Activated T-helper 1 cell treated with anti-CD3 and anti-CD28 coated beads, Interleukin-2, amount 50 U/mL, for 16 hours (primary cell): ENCODE measurements at places on chromosomes 5 and 9.

DNA sequence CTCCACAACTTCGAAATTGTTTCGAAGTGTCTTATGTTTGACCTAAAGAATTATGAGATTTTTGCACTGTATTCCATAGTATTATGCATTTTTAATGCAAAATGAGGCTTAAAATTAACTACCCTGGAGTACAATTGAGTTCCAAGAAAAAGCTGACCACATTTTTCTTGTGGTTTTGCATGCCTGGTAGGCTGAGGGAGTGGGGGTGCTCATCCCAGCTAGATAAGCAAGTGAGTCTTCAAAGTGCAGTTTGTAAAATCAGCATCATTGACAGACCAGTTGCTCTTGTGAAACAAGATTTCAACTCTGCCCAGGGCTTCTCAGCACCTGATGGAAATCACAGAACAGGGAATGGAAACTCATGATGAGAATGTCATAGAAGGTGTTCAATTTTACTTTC lies 17.0 kb upstream of the NDUFS4 start:
- DNase-seq, result no peak

DNA sequence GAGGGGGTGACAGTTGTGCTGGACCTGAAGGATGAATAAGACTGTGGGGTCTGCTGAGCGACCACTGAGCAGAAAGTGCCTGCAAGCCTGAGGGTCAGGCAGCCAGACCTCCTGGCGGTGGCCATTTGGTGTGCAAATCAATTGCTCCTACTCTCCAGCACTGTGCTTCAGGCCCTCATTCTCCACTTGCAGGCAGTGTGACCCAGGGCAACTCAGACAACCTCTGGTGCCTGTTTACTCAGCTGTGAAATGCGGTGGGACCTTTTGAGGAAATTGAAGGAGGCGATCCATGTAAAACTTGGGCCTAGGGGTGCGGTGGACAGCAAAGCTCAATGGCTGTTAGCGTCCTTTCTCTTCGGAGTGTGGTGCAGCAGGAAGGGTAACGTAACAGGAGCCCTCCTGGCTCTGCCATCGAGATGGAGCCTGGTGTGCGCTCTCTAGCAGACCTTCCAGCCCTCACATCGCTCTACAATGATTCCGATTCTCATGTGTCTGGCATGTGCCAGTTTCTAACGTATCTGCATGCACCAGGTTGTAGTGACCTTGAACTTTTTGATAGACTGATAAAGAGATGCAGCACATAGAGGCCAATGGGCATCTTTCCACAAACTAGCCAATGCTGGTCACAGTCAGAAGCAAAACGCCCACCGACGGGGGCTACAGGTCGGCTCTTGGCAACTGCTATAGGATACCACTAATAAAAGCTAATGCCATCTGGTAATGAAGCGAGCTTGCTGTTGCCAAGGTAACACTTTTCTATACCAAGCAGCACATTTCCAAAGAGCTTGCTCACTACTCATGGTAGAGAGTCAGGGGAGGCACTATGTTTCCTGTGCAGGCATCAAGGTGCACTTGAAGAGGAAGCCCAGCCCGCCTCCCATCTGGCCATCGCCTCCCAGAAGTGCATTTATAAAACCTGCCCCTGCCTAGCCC lies 159.7 kb upstream of the RAPGEF1 start:
- DNase-seq, result no peak

GRCh38 chr5:150077060-150077459 lies 9.3 kb downstream of the CSF1R start:
- DNase-seq, result no peak

DNA sequence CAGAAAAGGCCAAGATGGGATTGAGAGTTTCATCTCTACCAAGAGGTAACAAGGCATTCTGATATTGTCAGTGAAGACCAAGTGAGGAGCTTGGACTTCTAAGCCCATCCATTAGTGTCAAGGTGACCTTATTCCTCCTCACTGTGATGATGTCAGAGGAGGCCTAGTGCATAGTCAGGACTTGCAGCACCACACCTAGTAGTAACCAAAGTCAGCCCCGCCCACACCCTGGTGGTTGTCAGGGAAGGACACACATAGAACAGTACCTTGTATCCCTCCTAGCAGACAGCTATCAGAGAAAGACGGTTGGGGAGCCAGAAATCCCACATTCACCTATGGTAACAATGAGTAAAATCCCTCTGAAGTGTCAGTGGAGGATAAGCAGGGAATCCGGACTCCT lies 111.7 kb downstream of the AP3B1 start:
- DNase-seq, result no peak

GRCh38 chr9:15160673-15161072 lies 146.3 kb downstream of the TTC39B start:
- DNase-seq, result no peak

DNA sequence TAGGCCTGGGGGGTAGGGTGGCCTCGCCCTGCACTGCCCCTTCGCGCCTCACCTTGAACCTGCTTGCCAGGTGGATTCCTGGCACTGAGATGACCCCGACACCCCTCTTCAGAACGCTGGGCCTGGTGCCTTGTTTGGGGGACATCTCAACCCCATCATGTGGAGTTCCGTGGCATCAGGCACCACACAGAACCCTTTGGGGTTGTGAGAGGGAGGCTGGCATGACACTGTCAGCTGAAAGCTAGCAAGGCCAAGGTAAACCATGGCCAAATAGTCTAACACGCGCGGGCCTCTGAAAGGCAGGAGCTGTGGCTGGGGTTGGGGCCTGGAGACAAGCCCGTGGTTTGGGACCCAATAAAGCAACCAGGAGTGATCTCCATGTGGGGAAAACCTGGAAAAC lies 163.2 kb downstream of the FSTL4 start:
- no peak for DNase-seq
